Mononuclear cell (primary cell): ENCODE measurements at places on chromosomes 12 and 14. TPM values are rescaled to one million over a fixed set of nuclear protein-coding genes. Genes with fewer than 3 reads are reported as not detected.

Gene MYO1H
- under 0.01 TPM for total RNA-seq

Gene FOXG1
- total RNA-seq = not detected

Gene PKP2
- 0.84 TPM for total RNA-seq

Gene NELL2
- 208 TPM for total RNA-seq

Gene LYZ
- 5,492 TPM for total RNA-seq

Gene SDSL
- 2.6 TPM for total RNA-seq

Gene HPD
- total RNA-seq = not detected

Gene SLC25A21
- not detected for total RNA-seq

Gene CLEC2A
- not detected for total RNA-seq

Gene PPP1R1A
- total RNA-seq = not detected

Gene DENND5B
- total RNA-seq = 4.0 TPM

Gene RNASE4
- 5.7 TPM for total RNA-seq

Gene SBNO1
- total RNA-seq = 43.6 TPM

Gene MGST1
- total RNA-seq = 15.6 TPM

Gene KLRC4
- total RNA-seq = 7.2 TPM

Gene POTEG
- not detected for total RNA-seq

Gene CDCA4
- total RNA-seq = 31.2 TPM

Gene PIWIL1
- not detected for total RNA-seq

Gene TAS2R42
- not detected for total RNA-seq

Gene ADCY4
- 2.3 TPM for total RNA-seq

Gene CLEC14A
- total RNA-seq = not detected

Gene PRB2
- not detected for total RNA-seq
